ENCODE measurements at places on chromosomes 5 and 9. TPM values are rescaled to one million over a fixed set of nuclear protein-coding genes. Genes with fewer than 3 reads are reported as not detected.

Gene CTSL
- polyA plus RNA-seq: 21.0 TPM

Gene ZNF354C
- 1.1 TPM for polyA plus RNA-seq

Gene LCN15
- polyA plus RNA-seq: 4.9 TPM

Gene CENPP
- polyA plus RNA-seq: 3.3 TPM

Gene TIFAB
- polyA plus RNA-seq: 0.27 TPM

Gene ADGRD2
- not detected for polyA plus RNA-seq

Gene BHMT
- 0.46 TPM for polyA plus RNA-seq

Gene SLC6A18
- 0.04 TPM for polyA plus RNA-seq

Gene MAMDC2
- polyA plus RNA-seq: 13.0 TPM

Gene ITK
- polyA plus RNA-seq: 1.0 TPM

Gene PSMD5
- 26.7 TPM for polyA plus RNA-seq

Gene LCN9
- polyA plus RNA-seq: not detected

- DNase-seq: no peak
- H3K27ac ChIP-seq: no peak overlapping the region
- no peak overlapping the region for H3K4me3 ChIP-seq
- no peaks in the 10 kb centered on the region for H3K4me1 ChIP-seq
- peaks cover 11% of the 10 kb centered on the region for H3K27me3 ChIP-seq
Observed at GRCh38 chr5:42759456-42759855, 2.8 kb downstream of the CCDC152 start.

GRCh38 chr5:148980731-148981130 is 82.1 kb downstream of the SH3TC2 start:
- no peak overlapping the region for H3K27ac ChIP-seq
- peaks cover 6% of the 10 kb centered on the region for H3K27me3 ChIP-seq
- DNase-seq: no peak
- no peaks in the 10 kb centered on the region for H3K4me1 ChIP-seq

DNA sequence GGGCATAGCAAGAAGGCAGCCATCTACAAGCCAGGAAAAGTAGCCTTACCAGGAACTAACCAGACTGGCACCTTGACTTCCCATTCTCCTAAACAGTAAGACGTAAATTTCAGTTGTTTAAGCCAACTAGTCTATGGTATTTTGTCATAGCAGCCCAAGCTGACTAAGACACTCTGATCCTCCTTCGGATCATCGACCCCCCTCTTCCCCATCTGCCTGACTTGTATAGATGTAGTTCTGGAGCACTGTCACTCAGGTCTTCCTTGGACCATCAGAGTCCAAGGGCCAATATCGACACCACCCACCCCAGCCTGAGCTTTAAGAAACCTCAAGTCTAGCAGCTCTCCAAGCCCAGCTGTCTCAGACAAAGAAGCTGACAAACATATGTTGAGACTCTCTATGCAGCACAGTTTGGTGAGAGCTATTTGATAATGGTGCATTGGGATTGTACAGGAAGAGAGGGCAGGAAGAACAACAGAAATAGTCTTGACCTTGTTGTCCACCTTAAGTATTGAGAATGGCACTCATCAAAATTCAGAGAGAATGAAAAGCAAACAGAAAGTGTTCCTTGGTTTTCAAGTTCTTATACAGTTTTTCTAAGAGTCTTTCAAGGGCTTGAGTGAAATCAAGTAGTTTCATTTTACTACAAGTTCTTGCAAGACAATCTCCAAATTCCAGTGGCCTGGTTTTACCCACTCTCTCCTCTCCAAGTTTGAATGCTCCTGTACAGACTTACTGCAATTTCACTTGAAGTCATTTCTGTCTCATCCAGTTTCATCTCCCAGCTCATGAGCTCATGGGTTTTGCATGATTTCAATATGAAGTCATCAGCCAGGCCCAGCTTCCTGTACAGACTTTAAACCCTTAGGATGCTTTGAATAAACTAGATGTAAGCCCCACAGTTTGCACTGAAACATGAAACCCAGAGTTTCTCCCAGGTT is 122.3 kb upstream of the RAI14 start:
- H3K36me3 ChIP-seq: no peaks in the 10 kb centered on the region
- no peak overlapping the region for H3K27ac ChIP-seq
- DNase-seq: no peak
- H3K4me1 ChIP-seq: no peaks in the 10 kb centered on the region
- no peak overlapping the region for H3K4me3 ChIP-seq

GRCh38 chr5:131496400-131496713 is 138.7 kb downstream of the RAPGEF6 start:
- H3K36me3 ChIP-seq: peaks cover 12% of the 10 kb centered on the region
- H3K4me1 ChIP-seq: no peaks in the 10 kb centered on the region
- no peak overlapping the region for H3K4me3 ChIP-seq
- no peak for DNase-seq

DNA sequence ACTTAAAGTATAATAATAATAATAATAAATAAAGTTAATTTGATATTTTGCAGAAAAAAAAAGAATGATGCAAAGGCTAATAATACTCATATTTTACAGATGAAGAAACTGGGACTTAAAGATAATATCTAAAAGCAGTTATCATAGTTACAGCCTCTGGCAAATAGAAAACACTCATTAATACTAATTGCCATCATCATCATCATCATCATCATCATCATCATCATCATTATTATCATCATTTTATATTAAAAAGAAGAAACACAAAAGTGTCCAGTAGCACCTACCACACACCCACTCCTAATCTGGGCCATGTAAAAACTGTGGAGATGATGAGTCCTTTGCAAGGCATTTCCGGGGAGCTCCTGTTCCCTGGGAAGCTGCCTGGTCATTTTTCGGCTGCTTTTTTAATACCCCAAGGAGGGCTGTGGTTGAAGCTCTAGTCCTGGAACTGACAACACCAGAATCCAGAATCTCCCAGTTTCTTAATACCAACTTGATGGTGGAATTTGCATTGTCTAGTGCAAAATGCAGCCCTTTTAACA is 70.8 kb downstream of the HTR4 start:
- no peak overlapping the region for H3K27ac ChIP-seq
- no peak overlapping the region for H3K4me3 ChIP-seq
- H3K36me3 ChIP-seq: no peaks in the 10 kb centered on the region
- no peak for DNase-seq

- H3K27me3 ChIP-seq: no peaks in the 10 kb centered on the region
- H3K27ac ChIP-seq: no peak overlapping the region
- H3K4me3 ChIP-seq: no peak overlapping the region
Observed at GRCh38 chr9:28882529-28882928, 1309.2 kb upstream of the C9orf72 start.

- no peak overlapping the region for H3K4me3 ChIP-seq
- no peak for DNase-seq
- H3K36me3 ChIP-seq: no peaks in the 10 kb centered on the region
- H3K27ac ChIP-seq: no peak overlapping the region
- peaks cover 23% of the 10 kb centered on the region for H3K4me1 ChIP-seq
- H3K27me3 ChIP-seq: no peaks in the 10 kb centered on the region
Observed at GRCh38 chr9:133584559-133585476, 24.4 kb downstream of the FAM163B start.

DNA sequence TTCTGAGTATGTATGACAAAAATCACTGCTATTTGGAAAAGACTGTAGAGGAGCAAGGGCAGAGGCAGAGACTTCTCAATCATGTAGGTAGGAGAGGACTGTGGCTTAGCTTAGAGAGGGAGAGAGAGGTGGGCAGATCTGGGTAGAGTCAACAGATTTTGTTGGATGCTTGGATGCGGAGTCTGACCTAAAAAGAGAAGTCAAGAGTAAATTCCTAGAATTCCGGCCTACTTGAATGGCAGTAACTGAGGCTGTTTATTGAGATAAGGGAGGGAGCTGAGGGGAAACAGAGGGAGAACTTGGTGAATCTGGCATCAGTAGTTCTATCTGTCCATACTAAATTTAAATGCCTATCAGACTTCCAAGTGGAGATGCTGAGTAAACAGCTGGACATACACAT is 2.4 kb downstream of the TICAM2 start:
- H3K27me3 ChIP-seq: no peaks in the 10 kb centered on the region
- no peak for DNase-seq
- H3K4me1 ChIP-seq: no peaks in the 10 kb centered on the region
- H3K36me3 ChIP-seq: no peaks in the 10 kb centered on the region
- H3K27ac ChIP-seq: peak overlapping the region; percentile 25
- H3K4me3 ChIP-seq: no peak overlapping the region

DNA sequence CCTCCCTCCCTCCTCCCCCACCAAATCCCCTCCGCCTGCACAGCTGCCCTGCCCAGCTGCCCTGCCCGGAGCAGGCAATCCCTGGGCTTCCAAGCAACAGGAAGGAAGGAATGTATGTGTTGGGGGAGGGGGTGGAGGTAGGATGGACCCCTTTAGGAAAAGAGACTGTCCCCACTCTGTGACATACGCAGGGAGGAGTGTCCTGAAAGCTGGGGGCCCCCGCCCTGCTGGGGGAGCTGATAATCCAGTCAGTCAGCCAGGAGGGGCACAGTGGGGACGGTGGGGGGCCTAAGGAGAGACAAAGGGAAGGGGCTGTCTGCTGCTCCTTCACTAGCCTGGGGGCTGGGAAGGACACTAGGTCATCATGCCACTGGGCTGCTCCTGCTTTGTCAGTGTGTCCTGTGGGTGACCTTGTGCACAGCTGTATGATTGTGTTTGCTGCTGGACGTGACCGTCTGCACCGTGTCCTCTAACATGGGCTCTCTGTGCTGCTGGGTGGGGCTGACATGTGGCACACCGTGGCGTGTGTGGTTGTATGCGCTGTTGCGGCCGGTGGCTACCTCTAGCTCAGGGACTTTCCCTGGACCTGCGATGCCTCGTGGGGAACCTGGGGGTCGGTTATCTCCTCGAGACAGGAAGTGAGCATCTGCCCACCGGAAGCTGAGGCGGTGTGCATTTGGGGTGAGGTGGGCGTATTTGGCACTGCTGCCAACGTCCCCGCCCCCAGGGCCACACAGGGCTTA is 3.0 kb downstream of the N4BP3 start:
- H3K27ac ChIP-seq: no peak overlapping the region
- no peak overlapping the region for H3K4me3 ChIP-seq
- no peak for DNase-seq
- no peaks in the 10 kb centered on the region for H3K4me1 ChIP-seq
- peaks cover 46% of the 10 kb centered on the region for H3K27me3 ChIP-seq

DNA sequence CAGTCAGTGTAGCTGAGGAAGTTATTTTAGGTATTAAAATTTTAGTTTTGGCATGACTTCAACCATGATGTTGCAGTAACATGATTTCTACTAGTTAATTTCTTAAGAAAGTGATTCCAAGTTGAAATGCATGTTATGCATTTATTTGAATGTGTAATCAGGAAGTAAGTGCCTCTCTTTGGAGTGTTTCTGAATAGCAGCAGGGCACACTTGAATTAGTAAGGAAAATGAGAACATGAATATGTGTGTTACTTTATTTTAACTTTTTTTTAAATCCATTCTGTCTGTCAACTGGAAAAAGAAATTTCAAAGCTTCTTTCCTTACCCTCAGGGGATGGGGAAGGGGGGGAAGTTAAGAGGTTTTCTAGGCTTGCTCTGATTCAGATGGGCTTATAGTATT is 40.4 kb downstream of the CTNNA1 start:
- no peaks in the 10 kb centered on the region for H3K27me3 ChIP-seq
- H3K27ac ChIP-seq: no peak overlapping the region

GRCh38 chr9:86944796-86945727 is 2.2 kb downstream of the GAS1 start:
- peak overlapping the region; percentile 84 for H3K27ac ChIP-seq
- H3K36me3 ChIP-seq: no peaks in the 10 kb centered on the region
- DNase-seq: peak; percentile 22
- H3K27me3 ChIP-seq: peaks cover 2% of the 10 kb centered on the region
- H3K4me3 ChIP-seq: peak overlapping the region; percentile 60

- no peak overlapping the region for H3K27ac ChIP-seq
- H3K36me3 ChIP-seq: no peaks in the 10 kb centered on the region
Observed at GRCh38 chr5:133333326-133334150, 278.8 kb downstream of the FSTL4 start.

DNA sequence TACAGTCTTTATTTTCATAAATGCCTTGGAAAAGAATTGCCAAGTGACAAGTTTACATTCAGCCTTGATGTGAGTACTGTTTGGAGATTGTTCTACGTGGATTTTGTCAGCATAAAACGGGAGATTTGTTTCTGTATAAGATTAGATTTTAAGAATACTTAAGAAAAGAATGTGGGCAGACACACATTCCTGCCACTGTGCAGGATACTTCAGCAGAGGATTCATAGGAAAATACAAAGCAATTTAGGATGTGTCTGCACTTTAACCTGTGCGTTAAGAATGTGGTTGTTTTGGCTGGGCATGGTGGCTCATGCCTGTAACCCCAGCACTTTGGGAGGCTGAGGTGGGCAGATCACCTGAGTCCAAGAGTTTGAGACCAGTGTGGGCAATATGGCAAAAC is 37.2 kb downstream of the GPR107 start:
- no peak overlapping the region for H3K4me3 ChIP-seq
- H3K27me3 ChIP-seq: no peaks in the 10 kb centered on the region
- no peaks in the 10 kb centered on the region for H3K4me1 ChIP-seq

GRCh38 chr5:132658381-132659302 is 669 bp downstream of the IL13 start:
- no peak overlapping the region for H3K4me3 ChIP-seq
- H3K27me3 ChIP-seq: no peaks in the 10 kb centered on the region
- DNase-seq: no peak
- H3K27ac ChIP-seq: no peak overlapping the region
- H3K36me3 ChIP-seq: no peaks in the 10 kb centered on the region

All from small intestine (tissue), 16 donors.